ENCODE measurements at places on chromosomes 2 and 18. TPM values are rescaled to one million over a fixed set of nuclear protein-coding genes. Genes with fewer than 3 reads are reported as not detected.

Gene COL4A3
- 32.9 TPM for total RNA-seq

Gene ARHGAP28
- 10.0 TPM for total RNA-seq

Gene NCKAP5
- total RNA-seq, result 51.1 TPM

DNA sequence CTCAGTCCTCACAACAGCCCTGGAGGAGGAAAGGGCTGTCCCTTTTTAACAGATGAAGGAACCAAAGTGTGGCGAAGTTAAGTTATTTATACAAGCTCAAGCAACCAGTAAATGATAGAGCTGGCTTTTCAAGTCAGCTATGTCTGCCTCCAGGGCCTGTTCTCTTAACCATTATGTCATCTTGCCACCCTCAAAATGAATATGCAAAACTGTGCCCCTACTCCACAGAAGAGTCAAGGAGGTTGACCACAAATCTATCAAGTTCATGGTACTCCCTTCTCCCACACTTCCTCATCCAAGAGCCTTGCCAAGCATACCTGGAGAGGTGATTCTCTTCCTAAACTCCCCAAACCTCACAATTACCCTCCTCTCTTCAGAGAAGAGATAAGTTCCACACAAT is 37.3 kb upstream of the CREB1 start:
- no peak overlapping the region for H3K27ac ChIP-seq
- no peaks in the 10 kb centered on the region for H3K36me3 ChIP-seq
- no peaks in the 10 kb centered on the region for H3K4me1 ChIP-seq
- no peak for DNase-seq
- H3K27me3 ChIP-seq, result no peaks in the 10 kb centered on the region

DNA sequence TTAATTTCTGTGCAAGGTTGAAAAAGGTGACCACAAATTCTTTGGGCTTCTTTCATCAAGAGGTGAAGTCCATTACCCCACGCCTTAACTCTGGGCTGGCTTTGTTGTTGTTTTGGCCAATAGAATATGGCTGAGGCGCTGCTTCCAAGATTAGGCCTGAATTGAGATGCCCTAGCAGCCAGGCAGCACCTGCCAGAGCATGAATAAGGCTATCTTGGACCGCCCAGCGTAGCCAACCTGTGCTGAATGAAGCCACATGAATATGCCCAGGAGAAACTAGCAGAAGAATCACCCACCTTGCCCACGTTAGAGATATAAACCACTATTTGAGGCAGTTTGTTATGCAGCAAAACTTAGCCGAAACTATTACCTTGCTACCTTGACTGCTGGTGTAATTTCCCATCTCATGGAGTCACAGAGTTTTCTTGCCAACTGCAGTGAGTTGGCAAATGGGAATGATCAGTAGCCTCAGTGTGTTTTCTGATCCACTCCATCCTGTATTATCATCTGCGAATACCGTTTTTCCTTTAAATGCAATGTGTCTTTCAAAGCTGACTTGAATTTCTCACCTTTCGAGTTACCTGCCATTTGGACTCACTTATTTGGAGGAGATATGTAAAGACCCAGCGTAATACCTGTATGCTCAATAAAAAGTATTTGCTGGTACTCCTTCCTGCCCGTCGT is 679 bp downstream of the TSGA10 start:
- H3K27ac ChIP-seq, result peak overlapping the region; percentile 90
- no peaks in the 10 kb centered on the region for H3K27me3 ChIP-seq
- no peak for DNase-seq
- H3K4me3 ChIP-seq, result peak overlapping the region; percentile 76
- H3K4me1 ChIP-seq, result peaks cover 17% of the 10 kb centered on the region

DNA sequence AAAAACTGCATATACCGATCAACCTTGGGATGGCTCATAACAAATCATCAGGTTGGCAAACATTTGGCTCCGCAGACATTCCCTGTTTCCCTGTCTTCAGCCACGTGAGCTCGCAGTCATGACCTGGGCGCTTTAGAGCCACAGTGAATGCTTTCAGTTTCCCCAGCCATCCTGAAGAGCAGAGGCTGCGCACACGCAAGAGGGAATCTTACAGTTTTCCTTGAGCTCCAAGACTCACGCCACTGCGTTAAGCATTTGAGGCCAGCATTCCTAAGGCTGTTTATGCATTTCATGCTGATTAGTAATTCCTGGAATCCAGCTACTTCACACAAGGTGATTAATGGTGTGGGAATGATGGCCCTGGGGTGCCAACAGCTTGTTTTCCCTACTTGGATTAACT is 95.1 kb downstream of the MTCL1 start:
- DNase-seq, result no peak
- H3K36me3 ChIP-seq, result no peaks in the 10 kb centered on the region
- no peaks in the 10 kb centered on the region for H3K27me3 ChIP-seq

DNA sequence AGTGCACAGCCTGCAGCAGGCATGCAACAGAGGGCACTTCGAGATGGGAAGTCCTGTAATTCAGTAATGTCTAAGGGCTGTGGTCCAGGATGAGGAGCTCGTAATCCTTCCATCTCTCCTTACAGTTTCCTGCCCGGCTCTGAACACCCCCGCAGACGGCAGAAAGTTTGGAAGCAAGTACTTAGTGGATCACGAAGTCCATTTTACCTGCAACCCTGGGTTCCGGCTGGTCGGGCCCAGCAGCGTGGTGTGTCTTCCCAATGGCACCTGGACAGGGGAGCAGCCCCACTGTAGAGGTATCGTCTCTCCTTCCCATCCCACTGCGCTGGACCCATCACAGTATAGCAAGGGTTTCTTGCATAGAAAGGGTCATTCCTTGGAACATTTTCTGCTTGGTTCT is 26.7 kb downstream of the FBLN7 start:
- no peaks in the 10 kb centered on the region for H3K4me1 ChIP-seq
- H3K27me3 ChIP-seq, result no peaks in the 10 kb centered on the region
- no peak overlapping the region for H3K4me3 ChIP-seq
- H3K36me3 ChIP-seq, result no peaks in the 10 kb centered on the region
- H3K27ac ChIP-seq, result no peak overlapping the region

All from upper lobe of left lung (tissue), 6 donors.